ENCODE measurements at places on chromosomes 16 and 17.

GRCh38 chr17:28547623-28548416 is 4.6 kb downstream of the UNC119 start:
- DNase-seq = no peak

- no peak for DNase-seq
Observed at GRCh38 chr16:53817117-53817755, 113.3 kb downstream of the FTO start.

DNA sequence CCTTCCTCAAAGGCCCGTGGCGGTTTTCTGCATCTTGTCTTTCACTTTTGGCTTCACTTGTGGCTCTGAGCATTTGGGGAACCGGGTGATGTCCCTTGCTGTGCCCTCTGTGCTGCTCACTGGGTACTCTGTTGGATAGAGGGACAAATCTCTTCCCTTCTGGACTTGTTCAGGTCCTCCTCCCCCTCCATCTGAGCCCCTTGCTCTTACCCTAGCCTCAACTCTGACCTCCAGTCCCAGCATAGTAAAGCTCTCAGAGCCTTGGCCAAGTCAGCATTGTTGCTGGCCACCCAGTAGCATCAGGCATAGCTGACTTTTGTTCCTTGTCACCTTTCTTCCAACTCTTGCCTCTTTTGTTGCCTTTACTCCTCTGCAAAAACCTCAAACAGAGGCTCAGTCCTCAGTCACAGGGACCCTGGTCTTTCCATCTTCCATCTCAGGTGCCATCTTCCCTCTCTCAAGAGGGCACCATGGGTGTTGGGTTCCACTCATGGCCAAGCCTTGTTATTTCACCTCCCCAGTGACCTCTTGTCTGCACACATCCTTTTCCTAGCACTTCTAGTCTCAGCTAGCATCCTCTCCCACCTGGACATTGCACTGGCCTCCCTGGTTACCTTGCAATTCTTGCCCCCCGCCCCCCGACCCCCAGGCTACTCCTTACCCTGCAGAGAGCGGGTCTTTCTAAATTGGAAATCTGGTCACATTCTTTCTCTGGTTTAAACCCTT is 393 bp upstream of the PSMB10 start:
- DNase-seq = no peak

GRCh38 chr16:27447301-27447700 is 45.3 kb downstream of the IL21R start:
- no peak for DNase-seq

DNA sequence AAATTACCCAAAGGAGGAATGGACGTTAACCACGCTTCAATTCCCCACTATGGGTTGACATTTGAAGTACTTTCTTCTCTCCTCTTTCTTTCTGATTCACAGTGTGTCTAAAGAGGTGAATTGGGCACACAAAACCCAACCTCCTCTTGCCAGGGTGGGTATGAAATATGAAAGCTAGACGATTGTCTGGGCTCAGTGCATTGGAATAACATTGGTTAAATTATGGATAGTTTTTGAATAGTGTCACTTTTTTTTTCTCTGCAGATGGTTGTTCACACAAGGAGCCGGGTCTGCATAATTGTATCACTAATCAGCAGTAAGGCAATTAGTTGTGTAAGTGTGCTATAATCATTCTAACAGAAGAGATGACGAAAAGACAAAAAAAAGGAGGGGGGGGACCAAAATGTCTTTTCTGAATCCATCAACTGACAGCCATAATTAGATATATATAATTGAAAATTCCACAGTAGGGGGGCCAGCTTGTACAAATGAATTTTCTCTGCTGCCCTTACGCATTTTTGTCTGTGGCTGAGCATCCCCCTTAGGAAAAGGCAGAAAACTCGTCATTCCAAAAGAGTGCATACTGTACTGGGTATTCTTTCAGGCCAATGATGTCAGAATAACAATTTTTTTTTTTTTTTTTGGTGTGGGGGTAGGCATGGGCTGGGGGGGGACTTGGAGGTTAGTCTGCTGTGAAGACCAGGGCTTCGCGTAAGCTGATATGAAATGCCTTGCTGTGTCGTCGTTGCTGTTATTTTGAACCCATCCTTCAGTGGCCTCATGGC is 307.5 kb upstream of the SALL1 start:
- no peak for DNase-seq

- no peak for DNase-seq
Observed at GRCh38 chr16:78629173-78629572, 529.7 kb downstream of the WWOX start.

GRCh38 chr17:32492648-32493289 is 6.0 kb downstream of the CDK5R1 start:
- no peak for DNase-seq

DNA sequence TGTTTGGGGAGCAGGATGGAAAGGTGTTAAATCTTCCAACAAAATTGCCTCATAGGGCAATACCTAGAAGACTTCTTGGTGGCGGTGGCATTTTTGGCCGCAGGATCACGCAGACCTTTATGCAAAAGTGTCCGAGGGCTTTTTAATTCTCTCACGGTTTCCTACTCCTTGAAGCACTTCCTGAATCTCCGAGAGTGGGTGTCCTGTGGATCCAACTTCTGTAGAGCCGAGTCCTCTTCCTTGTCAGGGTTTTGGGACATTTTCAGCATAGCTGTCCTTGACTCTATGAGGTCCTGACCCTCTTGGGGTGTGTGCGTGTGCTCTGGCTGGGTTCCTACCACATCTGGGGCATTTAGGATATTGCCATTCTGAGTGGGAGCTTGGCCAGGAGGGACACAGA is 31.7 kb downstream of the IL21R start:
- DNase-seq = no peak

DNA sequence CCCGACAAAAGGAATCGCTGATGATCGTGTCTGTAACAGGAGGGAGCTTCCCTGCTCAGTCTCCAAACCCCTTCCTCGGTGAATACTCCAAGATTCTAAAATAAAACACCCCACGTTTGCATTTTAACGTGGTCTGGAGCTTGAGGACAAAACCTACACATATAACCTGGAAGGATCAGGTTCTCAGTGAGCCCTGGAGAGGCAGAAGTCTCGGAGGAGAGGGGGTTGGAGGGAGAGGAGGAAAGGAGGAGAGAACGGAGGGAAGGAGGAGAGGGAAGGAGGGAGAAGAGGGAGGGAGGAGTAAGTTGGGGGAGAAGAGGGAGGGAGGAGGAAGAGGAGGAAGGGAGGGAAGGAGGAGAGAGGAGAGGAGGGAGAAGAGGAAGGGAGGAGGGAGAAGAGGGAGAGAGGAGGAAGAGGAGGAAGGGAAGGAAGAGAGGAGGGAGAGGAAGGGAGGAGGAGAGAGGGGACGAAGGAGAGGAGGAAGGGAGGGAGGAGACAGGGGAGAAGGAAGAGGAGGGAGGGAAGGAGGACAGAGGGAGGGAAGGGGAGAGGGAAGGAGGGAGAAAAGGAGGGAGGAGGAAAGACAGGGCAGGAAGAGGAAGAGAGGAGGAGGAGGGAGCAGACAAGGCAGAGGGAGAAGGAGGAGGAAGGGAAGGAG is 27.4 kb upstream of the GINS2 start:
- no peak for DNase-seq

GRCh38 chr16:66334853-66335574 is 31.5 kb upstream of the CDH5 start:
- no peak for DNase-seq

- DNase-seq = no peak
Observed at GRCh38 chr17:19546289-19547065, 12.8 kb downstream of the SLC47A1 start.

DNA sequence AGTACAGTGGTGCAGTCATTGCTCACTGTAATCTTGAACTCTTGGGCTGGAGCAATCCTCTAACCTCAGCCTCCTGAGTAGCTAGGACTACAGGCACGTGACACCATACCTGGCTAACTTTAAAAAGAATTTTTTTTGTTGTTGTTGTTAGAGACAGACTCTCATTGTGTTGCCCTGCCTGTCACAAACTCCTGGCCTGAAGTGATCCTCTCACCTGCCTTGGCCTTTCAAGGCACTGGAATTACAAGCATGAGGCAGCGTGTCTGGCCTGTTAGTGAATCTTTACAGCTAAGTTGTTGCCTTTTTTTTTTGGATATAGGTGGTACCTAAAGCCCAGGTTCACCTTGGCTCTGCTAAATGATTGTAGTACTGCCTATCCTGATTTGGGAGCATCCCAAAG is 290.6 kb downstream of the BCAS3 start:
- DNase-seq = no peak

GRCh38 chr16:49967012-49967559 is 57.9 kb upstream of the CNEP1R1 start:
- DNase-seq = no peak

DNA sequence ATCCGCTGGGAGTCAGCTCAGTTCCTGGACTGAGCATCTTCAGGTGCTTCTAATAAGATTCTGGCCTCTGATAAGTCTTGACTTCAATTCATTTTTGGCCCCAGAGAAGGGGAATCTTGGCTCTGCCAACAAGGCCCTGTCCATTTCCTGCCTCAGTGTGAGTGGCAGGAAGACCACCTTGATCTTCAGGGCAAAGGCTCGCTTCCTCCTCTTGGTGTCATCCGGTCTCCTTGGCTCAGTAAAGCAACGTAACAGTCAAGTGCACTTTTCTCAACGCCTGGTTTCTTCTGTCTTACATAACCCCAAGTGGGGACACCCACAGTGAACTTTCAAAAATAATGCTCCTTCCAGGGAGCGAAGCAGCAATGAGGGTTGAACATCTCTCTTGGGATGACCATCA is 169.8 kb downstream of the PRKCB start:
- DNase-seq = no peak

- DNase-seq = no peak
Observed at GRCh38 chr17:72510351-72511016, 389.7 kb downstream of the SOX9 start.

DNA sequence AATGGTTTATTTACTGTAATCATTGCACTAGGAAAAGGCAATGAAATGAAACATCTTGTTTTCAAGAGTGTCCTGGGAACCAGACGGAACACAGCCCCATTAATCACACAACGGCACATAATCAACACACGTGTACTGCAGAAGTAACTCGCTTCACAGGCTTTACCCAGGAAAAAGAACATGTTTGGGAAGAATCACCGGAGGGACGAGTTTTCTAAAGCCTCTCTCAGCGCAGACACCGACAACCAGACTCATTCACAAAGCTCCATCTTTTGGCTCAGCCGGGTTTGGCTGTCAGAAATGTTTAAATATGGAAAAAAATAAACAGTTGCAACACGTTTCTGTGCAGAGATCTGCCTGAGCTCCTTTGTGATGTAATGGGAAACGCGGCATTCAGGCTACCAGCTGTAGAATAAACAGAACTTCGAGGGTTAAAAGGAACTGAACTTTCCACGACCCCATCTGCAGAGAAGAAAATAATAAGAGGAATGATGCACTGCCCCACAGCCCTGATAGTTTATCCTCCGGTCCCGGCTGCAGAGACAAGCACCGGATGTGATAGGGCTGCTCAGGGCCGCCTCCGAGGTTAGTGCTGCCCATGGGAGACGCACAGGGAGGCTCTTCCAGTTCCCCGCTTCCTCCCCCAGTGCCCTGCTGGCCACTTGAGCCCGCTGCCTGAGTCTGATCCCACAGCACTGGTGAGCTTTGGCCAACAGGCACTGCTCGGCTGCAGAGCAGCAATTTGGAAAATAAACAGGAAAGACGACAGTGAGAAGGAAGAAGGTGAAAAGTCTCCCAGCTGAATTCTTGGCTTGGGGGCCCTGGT is 119.8 kb downstream of the HIC1 start:
- DNase-seq = no peak

DNA sequence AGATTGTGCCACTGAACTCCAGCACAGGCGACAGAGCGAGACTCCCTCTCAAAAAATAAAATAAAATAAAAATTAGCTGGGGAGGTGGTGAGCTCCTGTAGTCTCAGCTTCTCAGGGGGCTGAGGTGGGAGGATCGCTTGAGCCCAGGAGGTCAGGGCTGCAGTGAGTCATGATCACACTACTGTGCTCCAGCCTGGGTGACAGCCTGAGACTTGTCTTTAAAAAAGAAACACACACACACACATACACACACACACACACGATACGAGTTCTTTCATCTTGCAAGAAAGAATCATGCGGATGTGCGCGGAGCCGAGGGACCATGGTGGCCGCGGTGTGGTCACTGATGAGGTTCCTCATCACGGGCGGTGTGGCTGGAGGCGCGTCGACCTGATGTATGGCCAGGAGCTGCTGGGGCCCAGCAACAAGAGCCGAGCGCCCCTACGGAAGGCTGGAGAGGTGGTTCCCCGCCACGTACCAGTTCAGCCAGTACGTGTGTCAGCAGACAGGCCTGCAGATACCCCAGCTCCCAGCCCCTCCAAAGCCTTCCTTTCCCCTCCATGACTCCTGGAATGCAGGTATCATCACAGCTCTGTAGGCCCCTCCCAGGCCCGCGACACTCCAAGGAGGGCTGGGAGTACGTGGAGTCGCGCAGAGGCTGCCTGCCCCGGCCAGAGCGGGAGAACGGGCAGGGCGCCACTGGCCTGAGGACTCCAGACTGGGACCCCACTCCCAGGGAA is 20.7 kb downstream of the NXN start:
- no peak for DNase-seq

- DNase-seq = no peak
Observed at GRCh38 chr16:57938484-57938883, 32.4 kb downstream of the CNGB1 start.

GRCh38 chr17:9221147-9221921 is 200.0 kb downstream of the NTN1 start:
- no peak for DNase-seq

GRCh38 chr16:12557786-12558185 is 245.9 kb downstream of the CPPED1 start:
- no peak for DNase-seq

DNA sequence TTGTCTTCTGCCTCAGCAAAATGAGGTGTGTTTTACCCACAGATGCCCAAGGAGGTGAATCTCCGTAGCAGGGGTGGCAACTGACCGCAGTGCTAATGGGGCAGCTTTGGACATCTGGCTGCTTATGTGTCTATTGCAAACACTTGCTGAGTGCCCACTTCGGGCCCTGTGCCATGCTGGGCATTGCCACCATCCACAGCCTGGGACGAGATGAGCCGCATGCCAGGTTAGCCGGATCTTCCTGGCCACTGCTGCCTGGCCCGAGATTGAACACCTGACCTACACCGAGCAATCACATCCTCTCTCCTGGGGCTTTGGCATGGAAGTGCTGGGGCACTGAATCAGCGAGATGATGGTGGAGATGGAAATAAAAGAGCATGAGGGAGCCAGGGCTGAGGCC is 238.7 kb downstream of the GSG1L start:
- no peak for DNase-seq

DNA sequence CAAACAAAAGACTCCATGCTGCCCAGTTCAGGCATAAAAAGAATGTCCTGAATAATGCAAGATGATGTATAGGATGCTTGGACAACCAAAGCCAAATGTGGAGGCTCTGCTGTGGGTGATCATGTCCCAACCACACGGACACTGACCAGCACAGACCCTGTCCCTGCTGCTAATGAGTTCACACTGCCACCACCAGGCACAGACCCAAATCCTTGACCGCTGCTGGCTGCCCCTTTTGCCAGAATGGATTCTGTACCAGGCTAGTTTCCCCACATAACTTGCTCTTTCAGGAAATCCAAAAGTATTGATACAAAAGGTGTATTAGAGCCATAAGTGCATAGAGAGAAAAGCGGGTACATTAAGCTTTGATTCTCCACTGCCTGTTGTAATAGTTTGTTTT is 60.9 kb downstream of the XYLT1 start:
- no peak for DNase-seq

All from NCI-H2081 treated with DMSO at 0.1 percent for 48 hours (cell line).